Caki2 (cell line): ENCODE measurements at places on chromosomes 6 and 20.
A peak's percentile ranks its signal among the peaks of the same experiment; 100 is the strongest.

DNA sequence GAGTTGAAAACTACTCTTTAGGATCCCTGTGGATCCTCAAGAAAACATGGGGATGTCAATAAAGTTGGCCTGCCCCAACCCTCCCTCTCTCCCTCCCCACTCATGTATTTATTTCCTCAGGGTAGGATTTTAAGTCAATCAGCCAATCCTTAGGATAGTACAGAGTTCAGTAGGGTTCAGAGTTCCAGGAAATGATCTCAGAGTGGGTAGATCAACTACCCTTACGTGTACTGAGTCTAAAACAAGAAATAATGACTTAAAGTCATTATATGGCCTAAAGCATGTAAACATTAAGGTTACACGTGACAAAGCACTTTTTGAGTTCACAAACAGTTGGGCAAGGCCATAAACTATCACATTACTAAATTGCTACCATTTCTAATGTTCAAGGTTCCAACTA is 47.2 kb upstream of the REV3L start:
- DNase-seq = no peak

DNA sequence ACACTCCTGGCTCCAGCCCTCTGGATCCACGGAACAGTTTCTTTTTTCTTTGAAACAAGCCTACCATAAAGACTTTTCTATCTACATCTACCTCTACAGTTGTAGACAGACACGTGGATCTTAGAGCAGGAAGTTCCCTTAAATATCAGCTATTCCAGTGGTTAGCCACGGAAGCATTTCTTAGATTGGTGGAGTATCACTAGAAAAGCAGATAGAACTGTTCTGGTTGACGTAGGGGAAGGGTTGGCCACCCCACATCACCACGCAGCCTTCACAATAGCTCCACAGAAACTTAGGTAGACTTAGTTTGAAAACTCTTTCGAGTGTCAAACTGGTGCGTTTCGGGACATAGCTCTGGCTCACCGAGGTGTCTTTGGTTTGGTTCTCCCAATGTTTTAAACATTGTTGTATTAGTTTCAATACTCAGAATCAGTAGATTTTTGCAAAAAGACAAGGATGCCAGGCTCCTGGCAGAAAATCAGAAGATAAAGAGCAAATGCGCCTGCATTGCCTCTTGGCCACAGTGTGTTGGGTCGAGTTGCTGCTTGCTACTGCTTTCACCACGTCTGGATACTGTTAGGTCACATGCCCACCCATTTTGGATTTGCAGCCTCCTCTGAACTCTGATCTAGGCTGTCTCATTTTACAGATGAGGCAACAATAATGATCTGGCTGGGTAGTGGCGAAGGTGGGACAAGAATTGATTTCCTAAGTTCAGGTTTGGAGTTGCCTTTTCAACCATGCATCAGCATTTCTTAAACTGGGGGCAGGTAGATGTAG is 71.5 kb upstream of the DTNBP1 start:
- DNase-seq = no peak

DNA sequence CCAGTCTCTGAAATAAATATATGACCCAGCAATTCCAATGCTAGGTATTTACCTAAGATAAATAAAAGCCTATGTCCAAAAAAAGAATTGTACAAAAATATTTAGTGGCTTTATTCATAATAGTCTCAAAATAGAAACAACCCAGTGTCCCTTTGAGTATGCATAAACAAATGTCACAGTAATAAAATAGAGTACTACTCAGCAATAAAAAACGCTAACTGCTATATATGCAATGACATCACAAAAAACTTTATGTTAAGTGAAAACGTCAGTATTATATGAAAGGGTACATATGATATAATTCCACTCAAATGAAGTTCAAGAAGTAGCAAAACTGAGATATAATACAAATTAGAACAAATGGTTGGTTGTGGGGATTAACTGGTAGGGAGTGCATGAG is 286.5 kb upstream of the MAN1A1 start:
- DNase-seq = no peak

DNA sequence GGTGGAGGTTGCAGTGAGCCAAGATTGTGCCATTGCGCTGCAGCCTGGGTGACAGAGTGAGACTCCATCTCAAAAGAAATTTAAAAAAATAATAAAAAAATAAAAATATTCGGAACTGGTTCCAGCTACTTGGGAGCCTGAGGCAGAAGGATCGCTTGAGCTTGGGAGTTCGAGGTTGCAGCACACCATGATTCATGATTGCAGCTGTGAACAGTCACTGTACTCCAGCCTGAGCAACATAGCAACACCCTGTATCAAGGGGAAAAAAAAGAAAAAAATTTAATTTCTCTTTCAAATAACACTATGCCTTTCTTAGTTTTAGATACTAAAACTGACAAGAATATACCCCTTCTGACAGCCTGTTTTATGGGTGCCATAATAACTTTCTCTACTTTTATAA is 10.5 kb downstream of the KDM1B start:
- DNase-seq = no peak

- DNase-seq = no peak
Observed at GRCh38 chr6:21694168-21694567, 100.6 kb downstream of the SOX4 start.

- no peak for DNase-seq
Observed at GRCh38 chr6:46651006-46651405, 1.6 kb downstream of the CYP39A1 start.

- no peak for DNase-seq
Observed at GRCh38 chr6:112480553-112480952, 133.4 kb downstream of the RFPL4B start.

DNA sequence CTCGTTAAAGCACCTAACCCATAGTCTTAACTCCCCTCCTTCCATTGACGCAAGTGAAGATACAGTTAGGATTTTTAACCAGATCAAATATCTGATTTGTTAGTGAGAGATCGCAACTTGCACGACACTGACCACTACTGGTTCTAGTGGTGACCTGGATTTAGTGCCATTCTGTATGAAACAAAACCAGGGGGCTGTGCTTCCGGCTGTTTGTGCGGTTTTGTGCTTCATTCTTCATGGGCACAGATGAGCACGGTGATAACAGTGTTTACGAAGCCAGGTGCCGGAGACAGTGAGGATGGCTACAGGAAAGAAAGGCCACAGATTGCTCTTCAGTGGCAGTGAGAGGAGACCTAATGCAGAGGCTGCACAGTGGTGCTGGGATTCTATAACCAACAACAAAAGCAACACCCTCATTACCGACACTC is 75.5 kb downstream of the NOL4L start:
- DNase-seq = no peak

- DNase-seq = no peak
Observed at GRCh38 chr6:161536224-161536630, 262.4 kb upstream of the AGPAT4 start.

GRCh38 chr6:100366419-100366818 is 98.3 kb downstream of the SIM1 start:
- peak; percentile 30 for DNase-seq

DNA sequence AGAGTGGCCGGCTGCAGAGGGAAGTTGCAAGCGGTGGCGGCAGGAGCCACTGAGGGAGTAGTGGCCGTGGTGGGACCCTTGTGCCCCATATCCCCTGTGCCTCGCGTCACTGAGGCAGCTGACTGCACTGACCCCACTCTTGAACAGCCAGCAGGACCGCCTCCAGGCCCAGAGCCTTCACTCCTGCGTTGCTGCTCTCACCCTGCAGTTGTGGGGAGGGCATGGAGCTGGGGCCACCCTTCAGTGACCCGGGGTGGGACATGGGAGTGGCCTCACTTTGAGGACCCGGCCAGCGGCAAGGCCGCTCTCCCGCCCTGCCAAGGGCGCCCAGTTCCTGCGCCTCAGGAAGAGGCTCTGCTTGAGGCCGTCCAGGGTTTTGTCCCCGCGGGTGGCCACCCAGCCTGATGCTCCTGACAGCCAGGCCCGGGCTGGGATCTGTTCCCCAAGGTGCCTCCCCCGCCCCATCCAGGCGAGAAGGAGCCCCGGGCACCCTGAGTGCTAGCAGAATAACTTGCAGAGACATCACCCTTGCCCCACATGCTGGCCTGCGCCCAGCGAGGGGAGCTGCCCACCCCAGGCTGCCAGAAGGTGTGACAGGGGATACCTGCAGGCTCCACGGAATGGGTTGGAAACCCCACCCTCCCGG is 44.4 kb downstream of the HLA-DRA start:
- no peak for DNase-seq

DNA sequence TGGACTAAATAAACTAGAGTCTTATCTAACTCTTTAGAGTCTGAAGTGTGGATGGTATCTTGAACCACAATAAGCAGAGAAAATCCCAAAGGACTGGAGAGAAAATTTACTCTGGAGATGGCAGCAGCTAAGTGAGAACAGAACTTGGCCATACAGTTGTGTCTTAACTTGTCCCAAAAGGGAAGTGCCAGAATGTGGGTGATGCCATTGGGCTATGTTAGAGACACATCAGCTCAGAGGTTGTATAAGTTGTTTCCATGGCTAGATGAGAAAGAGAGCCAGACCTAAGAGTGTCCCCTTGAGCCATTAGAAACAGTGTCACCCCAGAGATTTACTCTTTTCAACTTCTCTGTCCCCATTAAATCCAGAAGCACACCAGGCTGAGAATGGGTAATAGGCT is 36.2 kb downstream of the FOXO3 start:
- DNase-seq = no peak

GRCh38 chr6:97917369-97917768 is 634.4 kb upstream of the MMS22L start:
- DNase-seq = no peak

- no peak for DNase-seq
Observed at GRCh38 chr6:78110641-78111040, 457.8 kb downstream of the MEI4 start.

- DNase-seq = no peak
Observed at GRCh38 chr6:132253906-132254305, 147.4 kb downstream of the MOXD1 start.

DNA sequence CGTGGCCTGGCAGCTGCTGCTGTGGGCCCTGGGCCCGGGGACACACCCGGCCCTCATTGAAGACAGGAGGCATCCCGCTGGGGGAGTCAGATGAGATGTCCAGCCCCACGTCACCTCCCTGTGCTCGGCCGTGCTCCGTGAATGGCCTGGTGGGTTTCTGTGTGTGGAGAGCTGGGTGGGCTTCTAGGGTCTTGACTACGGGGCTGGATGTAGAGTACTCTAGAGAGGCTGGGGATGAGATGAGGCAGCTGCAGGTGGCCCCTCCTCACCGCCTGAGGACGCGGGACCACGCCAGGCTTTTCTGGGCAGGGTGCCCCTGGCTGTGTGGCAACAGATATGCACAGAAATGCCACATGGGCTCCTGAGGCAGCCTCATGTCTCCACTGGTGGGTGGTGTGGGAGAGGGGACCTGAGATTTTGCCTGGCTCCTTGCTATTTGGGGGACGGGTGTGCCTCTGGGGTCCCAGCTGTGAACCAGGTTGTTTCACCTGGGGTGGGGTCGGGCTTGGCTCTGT is 8.4 kb upstream of the BHLHE23 start:
- no peak for DNase-seq

DNA sequence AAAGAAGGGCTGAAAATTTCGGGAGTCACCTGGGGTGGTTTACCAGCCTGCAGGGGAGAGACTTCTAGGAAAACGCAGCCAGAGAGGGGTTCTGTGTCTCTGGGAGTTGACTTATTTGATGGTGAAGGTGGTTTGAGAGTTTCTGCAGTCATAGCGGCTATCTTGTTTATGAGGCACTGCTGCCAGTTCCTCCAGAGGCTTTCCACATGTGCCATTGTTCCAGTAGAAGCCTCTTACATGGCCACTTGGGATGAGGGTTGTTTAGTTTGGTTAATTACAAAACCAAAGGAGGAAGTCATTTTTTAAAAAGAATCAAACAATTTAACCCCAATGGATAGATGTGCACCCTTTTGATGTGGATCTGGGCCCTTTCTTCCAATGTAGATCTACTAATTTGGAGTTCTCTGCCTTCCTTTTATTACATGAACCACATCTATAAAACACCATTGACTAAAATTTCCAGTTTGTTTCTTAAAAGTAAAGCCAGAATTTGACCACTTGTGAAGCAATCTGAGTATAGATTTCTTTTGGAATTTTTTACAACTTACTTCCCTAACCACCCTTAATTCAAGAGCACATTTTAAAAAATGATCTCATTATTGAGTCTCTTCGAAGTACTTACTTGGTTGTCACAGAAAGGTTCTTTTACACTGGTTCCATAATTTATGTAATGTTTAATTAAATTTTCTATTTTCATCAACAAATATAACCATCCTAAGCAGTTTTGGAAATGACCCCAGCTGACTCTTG is 97.6 kb downstream of the TCP11 start:
- DNase-seq = no peak

DNA sequence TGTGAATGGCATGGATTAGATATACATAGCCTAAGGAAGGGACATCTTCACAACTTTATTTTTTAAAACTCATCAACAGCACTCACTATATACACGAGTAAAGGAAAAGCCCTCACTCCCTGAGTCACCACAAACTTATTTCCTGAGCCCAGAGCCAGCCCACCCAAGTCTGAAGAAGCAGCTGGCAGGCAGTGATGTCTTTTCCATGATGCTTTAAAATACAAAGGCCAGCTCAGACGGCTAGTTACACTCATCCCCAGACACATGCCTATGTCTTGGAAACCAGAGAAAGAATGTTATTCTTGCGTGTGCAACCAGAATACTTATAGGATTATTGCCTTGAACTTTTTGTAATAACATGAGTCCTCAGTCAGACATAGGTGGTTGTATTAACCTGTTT is 114.4 kb downstream of the ADGRG6 start:
- DNase-seq = peak; percentile 30

- no peak for DNase-seq
Observed at GRCh38 chr6:156057869-156058268, 602.2 kb upstream of the NOX3 start.

DNA sequence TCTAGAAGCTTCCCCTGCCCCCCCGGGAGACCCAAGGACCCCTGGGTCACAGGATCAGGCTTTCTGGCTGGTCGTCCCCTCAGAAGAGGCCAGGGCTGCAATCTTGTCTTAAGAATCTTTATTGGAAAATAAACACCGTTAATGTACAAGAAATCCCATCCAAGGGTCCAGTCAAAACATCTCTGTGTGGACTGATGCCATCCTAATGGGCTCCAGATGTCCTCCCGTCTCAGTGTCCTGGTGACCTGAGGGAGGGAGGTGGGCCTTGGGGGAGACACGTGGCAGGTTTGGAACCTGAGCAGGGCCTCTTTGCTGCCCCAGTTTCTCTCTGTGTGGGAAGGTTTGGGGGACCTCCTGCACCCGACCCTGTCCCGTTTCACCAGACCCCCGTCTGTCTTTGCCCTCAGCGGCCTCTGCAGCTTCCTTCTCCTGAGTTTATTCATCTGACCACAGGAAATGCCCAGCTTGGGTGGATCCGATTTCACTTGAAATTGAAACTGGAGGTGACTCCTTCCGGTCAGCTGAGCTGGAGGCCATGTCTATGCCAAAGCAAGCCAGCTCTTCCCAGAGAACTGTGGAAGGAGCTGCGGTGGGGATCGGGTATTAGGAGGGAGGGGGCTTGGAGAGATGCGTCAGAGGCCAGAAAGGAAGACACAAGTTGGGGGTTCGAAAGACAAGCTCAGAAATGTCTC is 75.1 kb downstream of the SLC2A10 start:
- DNase-seq = no peak
